CD4-positive, alpha-beta T cell treated with Interleukin-6 for 4 hours (primary cell): ENCODE measurements at places on chromosomes 12 and 14.

DNA sequence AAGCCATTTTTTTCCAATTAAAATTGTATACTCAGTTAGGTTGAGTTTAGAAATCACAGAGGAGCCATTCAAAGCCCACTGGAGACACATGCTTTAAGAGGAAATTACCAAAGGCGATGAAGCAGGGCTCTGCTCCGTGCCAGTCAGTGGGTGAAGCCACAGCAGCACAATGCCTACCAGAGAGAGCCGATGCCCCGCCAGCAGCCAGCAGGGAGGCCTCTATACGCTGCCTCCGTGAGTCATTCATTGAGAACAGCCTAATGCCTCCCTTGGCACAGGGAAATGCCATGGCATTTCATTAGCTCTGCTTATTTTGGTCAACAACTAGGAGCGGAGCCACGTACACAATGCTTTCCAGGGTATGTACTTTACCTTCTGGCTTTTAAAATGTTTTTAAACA, 197.8 kb upstream of the FRMD6 start:
- no peak for DNase-seq

DNA sequence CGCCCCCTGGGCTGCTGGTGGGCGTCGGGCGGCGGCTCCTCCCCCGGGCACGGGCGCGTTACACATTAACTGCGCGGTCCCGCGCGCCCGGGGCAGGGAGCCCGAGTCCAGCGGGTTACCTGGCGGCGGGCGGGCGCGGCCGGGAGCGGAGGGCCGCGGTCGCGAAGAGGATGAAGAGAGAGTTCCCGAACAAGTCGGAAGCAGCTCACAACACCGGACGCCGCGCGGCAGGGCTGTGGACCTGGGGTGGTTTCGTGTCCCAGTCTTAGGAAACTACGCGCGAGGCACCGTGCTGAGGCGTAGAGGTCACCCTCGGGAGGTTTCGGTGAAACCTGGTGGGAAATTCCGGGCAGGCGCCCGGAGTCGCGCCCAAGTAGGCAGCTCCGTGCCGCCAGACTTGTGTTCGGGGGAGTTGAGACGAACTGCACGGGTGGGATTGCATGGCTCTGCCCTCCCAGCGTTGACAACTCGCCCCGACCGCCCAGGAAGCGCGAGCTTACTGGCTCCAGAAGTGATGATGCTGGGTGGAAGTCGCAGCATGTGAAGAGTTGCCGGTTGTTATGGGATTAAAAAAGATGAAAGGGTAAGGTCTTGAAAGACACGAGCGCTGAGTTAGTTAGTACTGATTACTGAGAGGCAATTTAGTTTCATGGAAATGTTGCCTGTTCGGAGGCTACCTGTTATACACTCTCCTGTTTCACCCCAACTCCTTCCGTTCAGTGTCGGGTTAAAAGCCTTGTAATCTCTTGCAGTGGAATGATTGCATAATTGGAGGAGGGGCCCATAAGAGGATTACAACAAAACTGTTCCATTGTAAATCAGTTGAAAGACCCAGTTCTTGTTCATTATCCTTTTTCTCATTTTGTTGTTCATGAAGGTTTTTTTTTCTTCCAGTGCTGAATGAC, 879 bp downstream of the RAB3IP start:
- DNase-seq: peak; percentile 67

- DNase-seq: no peak
Measured at GRCh38 chr14:100433428-100433814, 110.3 kb downstream of the SLC25A47 start.

DNA sequence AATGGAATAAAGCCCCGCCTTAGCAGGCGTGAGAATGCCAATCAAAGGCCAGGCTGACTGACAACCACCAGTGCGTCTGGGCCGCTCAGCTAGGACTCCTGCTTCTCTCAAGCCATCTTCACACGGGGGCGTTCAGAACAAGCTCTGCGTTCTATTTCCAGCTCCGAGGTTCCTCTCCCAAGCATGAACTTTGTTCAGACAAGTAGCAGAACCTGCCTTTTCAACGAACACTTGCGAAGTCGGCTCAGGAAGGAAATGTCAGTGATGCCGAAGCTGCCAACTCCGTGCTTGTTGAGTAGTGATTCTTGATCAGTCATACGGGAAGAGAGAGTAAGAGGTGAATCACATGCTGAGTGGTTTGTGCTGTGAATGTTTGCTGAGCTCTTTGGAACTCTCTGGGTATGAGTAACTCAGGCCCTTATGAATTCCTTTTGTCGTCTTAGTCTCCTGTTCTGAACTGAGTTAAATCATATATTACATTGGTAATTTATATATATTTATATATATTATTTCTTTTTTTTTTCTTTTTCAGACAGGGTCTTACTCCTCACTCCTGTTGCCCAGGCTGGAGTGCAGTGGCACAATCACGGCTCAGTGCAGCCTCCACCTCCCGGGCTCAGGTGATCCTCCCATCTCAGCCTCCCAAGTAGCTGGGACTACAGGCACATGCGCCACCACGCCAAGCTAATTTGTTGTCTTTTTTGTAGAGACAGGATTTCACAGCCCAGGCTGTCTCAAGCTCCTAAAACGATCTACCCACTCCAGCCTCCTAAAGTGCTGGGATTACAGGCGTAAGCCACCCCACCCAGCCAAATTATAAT, 29.4 kb upstream of the BCL7A start:
- peak; percentile 62 for DNase-seq

GRCh38 chr14:92247341-92247740, 75.6 kb upstream of the SLC24A4 start:
- no peak for DNase-seq

DNA sequence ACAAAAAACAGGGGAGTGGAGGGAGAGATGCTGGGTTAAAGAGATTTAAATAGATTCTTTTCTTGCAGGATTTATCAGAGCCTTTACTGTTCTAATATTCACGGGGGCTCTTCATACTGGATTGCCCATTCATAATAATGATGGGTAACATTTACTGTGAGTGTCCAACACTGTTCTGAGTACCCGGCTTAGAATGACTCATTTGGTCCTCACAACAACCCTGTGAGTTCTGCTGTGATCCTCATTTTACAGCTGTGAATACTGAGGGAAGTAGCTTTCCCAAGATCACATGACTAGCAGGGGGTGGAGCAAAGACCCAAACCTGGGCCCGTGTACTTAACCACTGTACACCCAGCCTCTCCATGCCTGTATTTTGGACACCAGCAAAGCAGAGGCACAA, 113.4 kb downstream of the NT5DC3 start:
- no peak for DNase-seq

- DNase-seq: no peak
Measured at GRCh38 chr12:47604221-47604873, 101.5 kb downstream of the RPAP3 start.

GRCh38 chr12:11667171-11667570, 17.7 kb downstream of the ETV6 start:
- DNase-seq: no peak

DNA sequence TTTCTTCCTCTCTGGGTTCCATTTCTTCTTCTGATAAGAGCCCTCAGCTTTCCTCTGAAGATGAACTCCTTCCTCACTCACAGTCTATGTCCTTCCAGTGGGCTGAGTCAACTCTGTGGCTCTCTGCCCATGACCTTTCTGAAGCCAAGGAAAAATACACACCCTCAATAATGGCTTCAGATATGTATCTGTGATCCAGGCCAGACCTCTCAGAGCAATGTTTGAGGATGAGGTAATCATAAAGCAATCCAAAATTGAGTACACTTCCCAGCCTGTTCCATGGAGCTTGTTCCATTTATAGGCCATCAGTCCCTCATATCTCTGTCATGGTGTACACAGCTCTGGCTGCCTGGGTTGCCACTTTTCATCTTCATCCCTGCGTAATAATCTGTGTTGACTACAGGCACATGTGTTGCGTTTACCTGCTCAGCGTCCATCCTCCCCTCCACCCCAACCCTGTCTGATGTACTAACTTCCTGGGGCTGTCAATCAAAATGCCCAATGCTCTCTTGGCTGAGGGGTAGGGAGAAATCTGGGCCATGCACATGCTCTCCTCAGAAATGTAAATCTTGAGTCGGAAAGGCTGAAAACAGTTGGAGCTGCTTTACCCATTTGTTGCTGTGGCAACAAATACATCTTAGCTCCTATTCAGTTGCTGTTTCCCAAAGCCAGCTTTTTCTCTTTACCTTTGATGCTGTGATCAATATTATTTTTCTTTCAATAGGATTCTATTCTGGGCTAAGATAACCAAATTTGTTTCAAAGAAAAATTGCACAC, 377.8 kb upstream of the TMEM132C start:
- no peak for DNase-seq

GRCh38 chr14:32940066-32940651, 1.5 kb downstream of the NPAS3 start:
- DNase-seq: no peak

DNA sequence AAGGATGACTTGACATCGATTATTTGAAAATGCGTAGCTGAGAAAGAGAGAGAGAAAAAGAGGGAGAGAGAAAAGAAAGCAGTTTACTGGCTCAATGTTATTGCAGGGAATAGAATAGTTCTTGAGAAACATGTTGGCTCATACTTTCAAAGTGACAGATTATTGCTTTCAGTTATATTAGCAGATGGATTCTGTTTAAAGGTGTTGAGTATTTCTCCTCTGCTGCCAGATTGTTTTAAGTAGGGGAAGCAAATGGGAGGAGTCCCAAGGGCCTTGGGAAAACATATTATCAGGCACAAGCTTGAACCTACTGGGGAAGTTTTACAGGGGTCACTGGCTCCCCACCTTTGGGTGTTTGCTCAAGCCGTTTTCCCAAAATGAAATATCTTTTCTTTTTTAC, 203.8 kb upstream of the SRRM4 start:
- DNase-seq: no peak

DNA sequence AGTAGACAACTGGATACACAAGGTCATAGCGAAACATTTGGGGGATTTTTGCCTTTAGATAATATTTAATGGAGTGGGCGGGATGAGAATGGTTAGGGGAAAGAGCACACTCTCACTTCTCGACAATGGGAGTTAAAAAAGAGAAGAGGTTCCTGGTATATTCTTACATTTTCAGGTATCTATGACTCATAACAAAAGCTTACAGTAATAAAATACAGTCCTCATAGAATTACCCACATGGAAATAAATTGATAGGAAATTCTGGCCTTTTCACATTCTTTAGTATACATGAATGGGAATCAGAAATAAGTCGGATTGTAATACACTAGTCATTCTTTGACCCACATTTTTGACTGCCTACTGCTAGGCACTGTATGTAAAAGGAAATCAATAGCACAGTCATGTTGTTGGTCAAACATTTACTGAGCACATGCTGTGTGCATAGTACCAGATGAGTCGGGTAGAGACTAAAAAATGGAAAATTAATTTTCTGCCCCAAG, 8.2 kb upstream of the CRADD start:
- no peak for DNase-seq

DNA sequence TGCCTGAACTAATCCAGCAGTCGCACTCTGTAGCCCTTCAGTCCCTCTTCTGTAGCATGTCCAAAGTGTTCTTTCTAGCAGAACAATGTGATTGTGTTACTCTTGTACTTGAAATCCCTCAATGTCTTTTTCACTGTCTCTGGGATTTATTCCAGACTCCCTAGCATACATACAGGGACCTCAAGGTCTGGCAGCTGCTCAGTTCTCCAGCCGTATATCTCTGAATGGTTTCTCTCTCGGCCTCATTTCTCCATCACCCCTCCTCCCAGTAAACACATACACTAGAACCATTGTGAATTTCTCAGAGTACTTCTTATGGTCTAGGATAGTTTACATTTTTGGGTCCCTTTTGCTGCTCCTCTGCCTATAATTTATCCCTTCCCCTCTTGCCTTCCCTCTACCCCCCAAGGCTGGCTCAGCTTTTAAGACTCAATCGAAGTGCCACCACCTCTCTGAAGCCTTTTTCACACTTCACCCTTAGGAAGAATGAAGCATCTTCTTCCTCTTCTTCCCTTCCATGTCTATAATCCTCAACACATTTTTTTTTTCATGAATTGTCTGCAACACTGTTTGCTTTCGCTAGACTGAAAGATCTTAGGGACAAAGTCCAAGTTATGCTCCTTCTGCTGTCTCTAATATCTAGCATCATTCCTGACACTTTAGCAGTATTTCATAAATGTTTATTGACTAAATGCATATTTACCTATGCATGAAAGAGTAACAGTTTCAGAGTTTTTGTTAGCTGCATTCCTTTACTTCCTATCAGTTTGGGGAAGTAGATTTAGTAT, 446.1 kb downstream of the ZFP36L1 start:
- no peak for DNase-seq

- no peak for DNase-seq
Measured at GRCh38 chr14:99512571-99513182, 31.5 kb downstream of the CCNK start.

- DNase-seq: no peak
Measured at GRCh38 chr14:36944307-36945010, 227.9 kb downstream of the SLC25A21 start.

- DNase-seq: peak; percentile 77
Measured at GRCh38 chr12:47079468-47079980, at the start of the genes AMIGO2 and PCED1B. AMIGO2 (minus strand) TSS chr12:47079959; CDS start chr12:47079002, 957 bp downstream. PCED1B (plus strand) TSS chr12:47079621; CDS start chr12:47235064, 155,443 bp downstream.

DNA sequence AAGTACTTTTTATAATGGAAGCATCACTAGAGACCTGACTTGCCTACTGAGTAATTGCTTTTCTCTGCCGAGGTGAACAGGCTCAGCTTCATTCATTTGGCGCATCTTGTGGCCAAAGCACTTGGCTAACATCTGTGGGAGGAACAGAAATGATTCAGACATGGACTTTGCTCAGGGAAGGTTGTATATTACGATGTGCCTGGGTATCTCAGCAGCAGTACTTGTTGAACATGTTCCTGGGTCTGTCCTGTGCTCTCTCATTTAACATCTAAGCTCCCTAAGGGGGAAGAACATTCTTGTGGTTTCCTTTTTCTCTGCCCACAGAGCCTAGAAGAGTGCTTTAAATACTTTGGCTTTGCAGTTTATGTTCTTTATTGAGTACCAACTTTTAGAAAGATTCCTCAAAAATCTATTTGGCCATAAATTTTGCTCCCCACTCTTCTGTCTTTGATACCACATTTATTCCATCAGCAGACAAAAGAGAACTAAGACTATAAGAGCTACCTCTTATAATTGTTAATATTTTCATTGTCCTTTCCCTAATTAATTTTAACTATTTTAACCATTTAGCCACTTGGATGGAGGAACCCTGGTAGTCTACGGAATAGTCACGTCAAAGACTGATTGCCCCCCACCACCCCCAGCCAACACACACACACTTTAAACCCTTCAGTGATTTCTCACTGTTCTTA, 101.2 kb upstream of the EGLN3 start:
- DNase-seq: no peak
